ENCODE measurements at places on chromosomes 2 and 18. TPM values are rescaled to one million over a fixed set of nuclear protein-coding genes. Genes with fewer than 3 reads are reported as not detected.

DIPK1C gene
- total RNA-seq: not detected

FN1 gene
- 39.1 TPM for total RNA-seq

DNA sequence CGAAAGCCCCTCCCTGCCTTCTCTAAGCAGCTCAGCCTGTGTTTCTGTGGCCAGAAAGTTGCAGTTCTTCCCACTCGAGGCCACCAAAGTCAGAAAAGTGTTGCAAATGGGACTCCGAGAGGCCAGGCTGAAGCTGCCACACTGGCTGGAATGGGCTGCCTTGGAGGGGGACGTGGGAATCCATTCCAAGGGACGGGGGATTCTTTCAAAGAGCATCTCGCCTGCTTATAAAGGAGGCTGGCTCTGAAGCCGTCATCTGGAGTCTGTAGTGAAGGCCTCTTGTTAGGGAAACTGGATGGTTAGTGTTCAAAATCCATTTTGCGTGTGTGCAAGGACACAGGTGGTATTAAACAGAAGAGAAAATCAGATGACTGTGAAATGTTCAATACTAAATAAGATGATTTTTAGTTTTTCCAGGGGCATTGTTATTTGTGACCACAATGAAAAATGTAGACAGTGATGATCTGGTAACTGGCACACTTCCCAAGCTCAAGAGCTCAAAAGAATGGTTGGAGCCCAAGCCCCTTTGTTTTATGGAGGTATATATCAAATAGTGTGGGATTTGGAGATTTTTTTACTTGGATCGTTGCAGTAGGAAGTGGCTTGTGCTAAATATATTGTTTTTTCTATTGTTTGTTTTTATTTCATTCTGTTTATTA, 782 bp downstream of the FAM228B start:
- H3K27ac ChIP-seq: peak overlapping the region; percentile 93
- H3K36me3 ChIP-seq: no peaks in the 10 kb centered on the region
- DNase-seq: no peak
- peak overlapping the region; percentile 66 for H3K4me3 ChIP-seq

DNA sequence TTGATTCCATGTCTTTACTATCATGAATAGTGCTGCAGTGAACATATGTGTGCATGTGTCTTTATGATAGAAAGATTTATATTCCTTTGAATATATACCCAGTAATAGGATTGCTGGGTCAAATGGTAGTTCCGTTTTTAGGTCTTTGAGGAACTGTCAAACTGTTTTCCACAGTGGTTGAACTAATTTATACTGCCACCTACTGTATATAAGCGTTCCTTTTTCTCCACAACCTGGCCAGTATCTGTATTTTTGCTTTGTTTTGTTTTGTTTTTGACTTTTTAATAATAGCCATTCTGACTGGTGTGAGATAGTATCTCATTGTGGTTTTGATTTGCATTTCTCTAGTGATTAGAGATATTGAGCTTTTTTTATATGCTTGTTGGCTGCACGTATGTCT, 641.6 kb downstream of the SUCLG1 start:
- H3K36me3 ChIP-seq: no peaks in the 10 kb centered on the region
- H3K4me1 ChIP-seq: no peaks in the 10 kb centered on the region
- no peak for DNase-seq
- H3K27me3 ChIP-seq: no peaks in the 10 kb centered on the region
- H3K4me3 ChIP-seq: no peak overlapping the region
- H3K27ac ChIP-seq: no peak overlapping the region

- no peaks in the 10 kb centered on the region for H3K27me3 ChIP-seq
- H3K4me1 ChIP-seq: no peaks in the 10 kb centered on the region
- DNase-seq: no peak
- H3K27ac ChIP-seq: no peak overlapping the region
- no peaks in the 10 kb centered on the region for H3K36me3 ChIP-seq
Observed at GRCh38 chr18:60892441-60892840, 440.8 kb upstream of the CDH20 start.

DNA sequence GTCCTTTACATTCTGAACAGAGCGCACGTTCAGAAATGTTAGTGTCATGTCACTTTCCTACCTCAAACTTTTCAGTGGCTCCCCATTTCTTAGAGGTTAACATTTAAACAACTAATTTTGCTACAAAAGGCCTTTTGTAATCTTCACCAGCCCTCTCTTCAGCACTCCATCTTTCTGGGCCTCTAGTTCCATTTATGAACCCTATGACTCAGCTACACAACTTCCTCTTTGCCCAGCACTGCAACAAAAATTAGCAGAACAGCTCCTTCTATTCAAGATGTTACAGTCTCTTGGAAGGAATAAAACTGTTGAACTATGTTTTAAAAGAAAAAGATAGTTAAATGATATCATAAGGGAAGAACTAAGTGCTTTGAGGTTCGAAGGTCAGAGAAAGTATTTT, 139.9 kb downstream of the VWC2L start:
- no peak for DNase-seq
- H3K27ac ChIP-seq: no peak overlapping the region
- no peaks in the 10 kb centered on the region for H3K36me3 ChIP-seq
- H3K27me3 ChIP-seq: no peaks in the 10 kb centered on the region
- H3K4me3 ChIP-seq: no peak overlapping the region
- H3K4me1 ChIP-seq: no peaks in the 10 kb centered on the region

DNA sequence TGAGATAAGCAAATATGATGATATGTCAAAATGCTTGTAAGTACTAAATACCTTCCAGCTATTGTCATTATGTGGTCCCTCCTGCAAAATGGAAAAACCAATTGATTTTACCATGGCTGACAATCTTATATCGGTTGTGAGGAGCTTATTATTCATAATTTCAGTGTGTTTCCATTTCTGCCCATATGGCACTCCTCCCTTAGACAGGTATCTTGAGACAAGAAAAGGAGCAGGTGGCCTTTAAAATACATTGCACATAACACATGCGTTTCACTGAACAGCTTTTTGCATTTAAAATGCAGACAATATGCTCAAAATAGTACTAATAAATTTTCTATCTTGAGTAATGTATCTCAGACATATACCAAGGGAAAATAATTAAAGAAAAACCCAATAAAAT, 60.2 kb upstream of the SH3RF3 start:
- H3K4me3 ChIP-seq: no peak overlapping the region
- H3K4me1 ChIP-seq: no peaks in the 10 kb centered on the region
- H3K27me3 ChIP-seq: no peaks in the 10 kb centered on the region
- H3K36me3 ChIP-seq: no peaks in the 10 kb centered on the region
- no peak overlapping the region for H3K27ac ChIP-seq

GRCh38 chr18:70732188-70732587, 443.3 kb downstream of the SOCS6 start:
- no peaks in the 10 kb centered on the region for H3K4me1 ChIP-seq
- H3K27me3 ChIP-seq: no peaks in the 10 kb centered on the region
- H3K27ac ChIP-seq: no peak overlapping the region
- H3K4me3 ChIP-seq: no peak overlapping the region
- DNase-seq: no peak
- no peaks in the 10 kb centered on the region for H3K36me3 ChIP-seq

DNA sequence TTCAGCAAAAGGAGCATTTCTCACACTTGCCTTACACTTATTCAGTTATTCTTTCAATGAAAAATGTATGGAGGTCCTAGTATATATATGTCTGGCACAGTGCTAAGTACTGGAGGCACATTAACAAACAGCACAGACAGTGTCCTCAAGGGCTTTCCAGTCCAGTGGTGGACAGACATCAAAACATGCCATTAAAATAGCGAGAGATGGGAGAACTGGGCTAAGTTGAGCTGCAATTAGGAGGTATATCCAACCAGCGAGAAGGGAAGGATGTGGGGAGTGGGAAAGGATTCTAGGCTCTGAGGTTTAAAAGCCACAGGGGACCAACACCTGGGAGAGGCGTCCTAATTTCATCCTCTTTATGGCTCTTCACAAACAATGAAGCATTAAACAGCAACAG, 127.5 kb upstream of the TTC39C start:
- no peak overlapping the region for H3K27ac ChIP-seq
- no peak overlapping the region for H3K4me3 ChIP-seq
- no peaks in the 10 kb centered on the region for H3K27me3 ChIP-seq
- no peaks in the 10 kb centered on the region for H3K36me3 ChIP-seq
- no peak for DNase-seq

DNA sequence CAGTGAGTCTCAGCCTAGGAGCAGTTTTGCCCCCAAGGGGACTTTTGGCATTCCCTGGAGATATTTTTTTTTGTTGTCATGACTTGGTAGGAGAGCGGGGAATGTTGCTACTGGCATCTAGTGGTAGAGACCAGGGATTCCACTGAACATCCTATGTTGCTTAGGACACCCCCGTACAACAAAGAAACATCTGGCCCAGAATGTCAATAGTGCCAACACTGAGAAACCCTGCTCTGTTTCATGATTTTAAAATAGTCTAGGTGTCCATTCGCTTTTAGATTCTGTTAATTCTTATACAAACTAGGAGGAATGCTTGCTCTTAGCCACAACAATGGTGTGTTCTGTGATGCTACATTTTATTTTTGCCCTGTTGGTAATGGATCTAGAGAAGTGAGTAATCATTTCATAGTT, 225.8 kb upstream of the SIX3 start:
- H3K27me3 ChIP-seq: no peaks in the 10 kb centered on the region
- no peaks in the 10 kb centered on the region for H3K4me1 ChIP-seq
- no peak overlapping the region for H3K4me3 ChIP-seq
- no peak overlapping the region for H3K27ac ChIP-seq
- no peaks in the 10 kb centered on the region for H3K36me3 ChIP-seq
- DNase-seq: no peak

- no peaks in the 10 kb centered on the region for H3K27me3 ChIP-seq
- H3K4me1 ChIP-seq: no peaks in the 10 kb centered on the region
- no peak overlapping the region for H3K4me3 ChIP-seq
- H3K27ac ChIP-seq: no peak overlapping the region
- no peak for DNase-seq
Observed at GRCh38 chr2:170891893-170892292, 37.2 kb upstream of the GORASP2 start.

GRCh38 chr18:50297621-50298442, 10.3 kb upstream of the CXXC1 start:
- DNase-seq: peak; percentile 94
- H3K27ac ChIP-seq: no peak overlapping the region
- H3K4me1 ChIP-seq: peaks cover 7% of the 10 kb centered on the region
- peaks cover 14% of the 10 kb centered on the region for H3K27me3 ChIP-seq

All from spleen (tissue), 13 donors.